Activated T-helper 2 cell treated with anti-CD3 and anti-CD28 coated beads, Interferon-gamma antibody, Interleukin-2, Interleukin-4, amounts not matched to agents 10 μg/mL and 5 μg/mL and 100 μg/mL, durations not matched to agents 14 hours and 24 hours and 36 hours (primary cell): ENCODE measurements at places on chromosomes 6 and 20. TPM values are rescaled to one million over a fixed set of nuclear protein-coding genes. Genes with fewer than 3 reads are reported as not detected.
A peak's percentile ranks its signal among the peaks of the same experiment; 100 is the strongest.

GRCh38 chr6:137492289-137493217 lies 1.6 kb downstream of the OLIG3 start:
- H3K36me3 ChIP-seq = peaks cover 4% of the 10 kb centered on the region
- peaks cover 42% of the 10 kb centered on the region for H3K4me1 ChIP-seq
- peak overlapping the region; percentile 4 for H3K27ac ChIP-seq
- H3K4me3 ChIP-seq = no peak overlapping the region

The NPEPL1 gene
- total RNA-seq = 27.5 and 29.4 TPM in 2 replicates

The NANP gene
- total RNA-seq = 7.9 and 9.1 TPM in 2 replicates

DNA sequence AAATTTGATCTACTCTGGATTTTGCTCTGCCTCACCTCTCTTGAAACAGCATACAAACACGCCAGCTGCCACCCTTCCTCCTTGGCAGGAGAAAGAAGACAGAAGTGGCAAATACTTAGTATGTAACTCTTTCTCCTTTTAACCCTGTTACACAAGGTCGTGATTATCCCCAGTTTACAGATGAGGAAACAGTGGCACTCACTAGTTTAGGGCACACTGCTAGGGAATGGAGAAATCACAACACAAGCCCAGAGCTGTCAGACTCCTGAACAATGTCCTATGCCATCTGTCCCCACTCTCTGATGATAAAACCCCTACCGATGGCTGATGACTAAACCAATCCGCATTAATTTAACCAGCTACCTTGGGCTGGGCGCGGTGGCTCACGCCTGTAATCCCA lies 79.7 kb downstream of the FGD2 start:
- peaks cover 2% of the 10 kb centered on the region for H3K4me1 ChIP-seq
- no peaks in the 10 kb centered on the region for H3K36me3 ChIP-seq
- H3K4me3 ChIP-seq = no peak overlapping the region
- DNase-seq = no peak
- H3K27me3 ChIP-seq = peaks cover 4% of the 10 kb centered on the region

The ADAT2 gene
- total RNA-seq = 35.7 and 37.6 TPM in 2 replicates

DNA sequence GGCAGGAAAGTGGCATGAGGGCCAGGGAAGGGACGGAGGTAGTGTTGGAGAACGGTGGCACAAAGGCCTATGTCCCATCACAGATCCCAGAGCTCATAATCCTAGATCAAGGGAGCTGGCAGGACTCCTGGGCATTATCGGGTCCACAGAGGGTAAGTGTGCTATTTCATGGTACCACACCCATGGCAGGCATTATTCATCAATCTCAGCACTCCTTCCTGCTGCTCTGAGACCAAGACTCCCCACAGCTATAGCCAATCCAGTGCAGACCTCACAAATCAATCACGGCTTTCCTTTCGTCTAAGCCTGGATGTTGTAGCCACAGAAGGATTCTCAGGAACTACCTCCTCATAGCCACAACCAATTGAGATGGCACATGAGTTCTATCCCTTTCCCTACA lies 187.9 kb downstream of the PREX1 start:
- H3K36me3 ChIP-seq = peaks cover 34% of the 10 kb centered on the region
- peaks cover 4% of the 10 kb centered on the region for H3K4me1 ChIP-seq
- no peak overlapping the region for H3K4me3 ChIP-seq
- no peak overlapping the region for H3K27ac ChIP-seq
- DNase-seq = no peak

GRCh38 chr6:131602781-131603312 lies 25.2 kb downstream of the MED23 start:
- H3K36me3 ChIP-seq = peaks cover 67% of the 10 kb centered on the region
- no peaks in the 10 kb centered on the region for H3K4me1 ChIP-seq
- H3K27me3 ChIP-seq = no peaks in the 10 kb centered on the region

DNA sequence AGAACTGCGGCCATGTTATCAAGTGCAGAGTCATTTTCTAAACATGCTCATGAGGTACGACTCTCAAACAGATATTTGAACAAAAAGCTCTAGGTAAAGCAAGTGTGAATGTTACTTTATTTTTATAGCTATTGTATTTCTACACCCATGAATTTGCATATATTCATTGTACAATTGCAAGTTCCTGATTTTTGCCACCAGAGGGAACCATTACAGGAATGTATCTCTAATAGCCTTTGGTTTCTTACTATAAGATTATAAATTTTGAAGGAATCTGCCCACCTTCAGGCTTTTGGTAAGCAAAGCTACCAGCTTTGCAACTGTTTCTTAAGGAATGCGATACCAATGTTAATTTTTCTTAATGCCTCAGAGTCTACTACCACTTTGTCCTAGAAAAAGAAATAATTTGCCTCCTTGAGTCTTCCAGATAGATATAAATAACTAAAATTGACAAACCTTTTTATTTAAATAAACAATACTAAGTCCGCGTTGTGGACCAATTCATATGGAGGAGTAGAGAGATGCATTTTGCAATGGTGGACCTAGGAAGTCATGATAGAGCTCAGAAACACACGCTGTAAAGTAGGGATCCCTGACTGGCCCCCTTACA lies 125.4 kb upstream of the SAMD5 start:
- DNase-seq = no peak
- H3K27me3 ChIP-seq = no peaks in the 10 kb centered on the region
- peaks cover 52% of the 10 kb centered on the region for H3K36me3 ChIP-seq
- no peak overlapping the region for H3K4me3 ChIP-seq
- no peak overlapping the region for H3K27ac ChIP-seq

The TMC2 gene
- total RNA-seq = not detected in 2 replicates

DNA sequence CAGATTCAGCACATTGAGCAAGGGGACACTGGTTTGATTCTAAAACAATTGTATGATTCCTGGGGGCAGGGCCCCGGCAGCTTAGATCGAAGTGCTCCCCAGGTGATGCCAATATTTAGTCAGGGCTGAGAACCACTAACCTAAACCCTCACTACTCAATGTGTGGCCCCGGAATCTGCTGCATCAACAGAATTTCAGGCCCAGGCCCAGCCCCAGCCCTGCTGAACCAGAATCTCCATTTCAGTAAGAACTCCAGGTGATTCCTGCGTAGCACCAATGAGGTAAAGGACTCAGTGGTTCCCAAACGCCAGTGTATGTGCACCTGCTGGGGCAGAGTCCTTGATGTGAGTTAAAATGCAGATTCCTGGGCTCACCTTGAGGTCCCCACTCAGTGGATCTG lies 152.8 kb upstream of the KCNG1 start:
- H3K4me1 ChIP-seq = no peaks in the 10 kb centered on the region
- H3K27ac ChIP-seq = no peak overlapping the region
- H3K36me3 ChIP-seq = no peaks in the 10 kb centered on the region
- no peak for DNase-seq
- H3K4me3 ChIP-seq = no peak overlapping the region

The BNIP5 gene
- not detected in 2 replicates for total RNA-seq

GRCh38 chr20:57710841-57711240 lies 1.0 kb upstream of the PMEPA1 start:
- H3K27me3 ChIP-seq = peaks cover 53% of the 10 kb centered on the region
- peaks cover 14% of the 10 kb centered on the region for H3K4me1 ChIP-seq
- H3K4me3 ChIP-seq = peak overlapping the region; percentile 80
- H3K27ac ChIP-seq = no peak overlapping the region

The BMP5 gene
- total RNA-seq = not detected in 2 replicates

DNA sequence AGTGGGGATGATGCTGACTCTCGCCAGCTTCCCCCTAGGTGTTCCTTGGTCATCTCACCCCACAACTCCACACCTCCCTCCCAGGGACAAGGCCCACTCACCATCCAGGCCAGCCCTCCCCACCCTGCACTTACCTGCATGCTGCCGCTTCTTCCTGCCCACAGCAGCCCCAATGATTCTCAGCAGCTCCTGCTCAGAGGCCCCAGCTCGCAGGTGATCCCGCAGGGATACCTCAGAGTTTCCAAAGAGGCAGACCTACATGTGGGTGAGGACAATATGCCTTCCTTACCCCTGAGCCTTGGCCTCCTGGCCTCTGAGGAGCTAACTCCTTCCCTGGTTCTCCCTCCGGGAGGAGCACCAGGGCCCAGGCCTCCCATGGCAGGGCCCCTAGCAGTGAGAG lies 24.6 kb downstream of the MOCS1 start:
- no peak overlapping the region for H3K27ac ChIP-seq
- no peak for DNase-seq
- H3K36me3 ChIP-seq = no peaks in the 10 kb centered on the region
- H3K4me1 ChIP-seq = no peaks in the 10 kb centered on the region

The SOX4 gene
- 20.3 and 20.8 TPM in 2 replicates for total RNA-seq

DNA sequence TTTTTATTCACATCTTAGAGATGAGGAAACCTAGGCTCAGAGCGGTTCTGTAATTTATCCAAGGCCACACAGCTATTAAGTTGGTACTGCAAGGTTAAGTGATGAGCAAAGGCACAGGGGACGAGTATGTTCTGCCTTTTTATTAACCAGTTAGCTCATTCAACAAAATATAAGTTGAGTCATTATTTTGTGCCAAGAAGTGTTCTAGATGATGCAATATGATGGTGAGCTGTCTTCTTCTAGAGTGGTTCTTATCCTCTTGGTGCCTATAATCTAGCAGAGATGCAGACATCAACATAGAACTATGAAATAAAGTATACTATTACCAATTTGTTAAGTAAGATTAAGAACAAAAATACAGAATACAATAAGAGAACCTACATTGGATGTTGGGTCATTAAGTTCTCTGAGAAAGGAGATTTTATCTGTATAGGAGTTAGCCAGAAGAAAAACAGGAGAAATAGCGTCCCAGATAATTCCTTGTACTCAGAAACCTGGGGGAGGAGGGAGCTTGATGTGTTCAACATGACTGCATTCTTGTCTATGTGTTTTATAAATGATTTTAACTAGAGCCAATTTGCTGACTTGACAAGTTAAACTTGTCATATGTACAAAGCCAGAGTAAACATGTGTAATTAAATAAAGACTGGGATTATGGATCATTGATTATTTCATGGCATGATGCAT lies 122.3 kb downstream of the TBXT start:
- H3K36me3 ChIP-seq = no peaks in the 10 kb centered on the region
- no peaks in the 10 kb centered on the region for H3K27me3 ChIP-seq
- H3K4me1 ChIP-seq = no peaks in the 10 kb centered on the region
- no peak overlapping the region for H3K4me3 ChIP-seq
- no peak for DNase-seq

DNA sequence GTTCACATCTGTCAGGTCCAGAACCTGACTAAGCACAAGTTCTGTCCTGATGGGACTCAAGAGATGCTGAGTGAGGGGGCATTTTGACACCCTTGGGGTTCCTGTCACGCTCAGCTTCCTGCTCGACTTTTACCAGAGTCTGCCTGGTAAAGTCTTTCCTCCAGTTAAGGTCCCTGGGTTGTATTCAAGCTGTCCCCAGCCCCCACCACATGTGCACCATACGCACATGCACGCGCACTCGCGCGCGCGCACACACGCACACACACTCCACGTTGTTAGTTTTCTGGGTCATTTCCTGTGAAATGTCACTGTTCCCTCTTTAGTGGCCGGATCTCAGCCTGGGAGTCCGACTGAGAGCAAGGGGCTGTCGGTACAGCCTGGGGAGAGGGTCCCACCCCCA lies 166.1 kb downstream of the GMPR start:
- no peak overlapping the region for H3K27ac ChIP-seq
- no peak for DNase-seq
- no peak overlapping the region for H3K4me3 ChIP-seq
- H3K4me1 ChIP-seq = peaks cover 41% of the 10 kb centered on the region
- H3K27me3 ChIP-seq = no peaks in the 10 kb centered on the region
- peaks cover 58% of the 10 kb centered on the region for H3K36me3 ChIP-seq

The ZNF334 gene
- 1.2 and 1.4 TPM in 2 replicates for total RNA-seq
